Caco-2 (cell line): ENCODE measurements at places on chromosomes 13 and 19. TPM values are rescaled to one million over a fixed set of nuclear protein-coding genes. Genes with fewer than 3 reads are reported as not detected.

The KIR2DL1 gene
- total RNA-seq: not detected in 2 replicates

DNA sequence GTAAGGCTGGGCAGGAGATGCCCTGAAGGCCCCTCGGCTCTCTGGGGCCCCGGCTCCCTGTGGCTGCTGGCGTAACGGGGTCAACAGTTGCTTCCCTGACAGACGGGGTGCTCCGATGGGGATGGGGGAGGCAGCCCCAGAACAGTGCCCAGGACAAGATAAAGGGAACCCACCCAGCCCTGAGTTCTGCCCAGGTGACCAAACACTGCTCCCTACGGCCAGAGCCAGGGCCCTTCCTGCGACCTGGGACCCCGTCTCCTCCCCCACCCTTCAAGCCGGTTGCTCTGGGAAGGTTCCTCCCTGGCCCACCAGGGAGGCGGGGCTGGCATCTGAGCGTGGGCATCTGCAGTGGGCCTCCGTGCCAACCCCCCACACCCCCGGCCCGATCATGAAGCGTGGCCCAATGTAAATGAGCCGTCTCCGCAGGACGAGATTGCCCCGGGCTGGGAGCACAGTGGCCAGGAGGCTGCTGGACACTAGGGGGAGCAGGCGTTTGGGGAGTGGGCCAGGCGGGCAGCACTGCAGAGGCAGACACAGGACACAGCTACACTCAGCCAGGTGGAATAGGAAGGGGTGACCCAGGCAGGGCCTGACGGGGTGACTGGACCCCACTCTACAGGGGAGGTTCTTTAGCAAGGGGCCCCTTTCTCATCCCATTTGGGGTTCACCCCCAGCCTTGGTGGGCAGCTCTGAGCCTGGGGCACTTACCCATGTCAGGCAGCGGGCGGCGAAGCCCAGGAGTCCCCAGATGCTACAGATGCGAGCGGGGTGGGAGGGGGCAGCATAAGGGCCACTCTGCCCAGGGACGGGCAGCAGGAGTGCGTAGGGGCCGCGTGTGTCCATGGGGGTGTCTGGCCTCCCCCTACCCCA lies 1.2 kb upstream of the NKPD1 start:
- DNase-seq: peak; percentile 81

The TICAM1 gene
- 6.0 and 7.5 TPM in 2 replicates for total RNA-seq

DNA sequence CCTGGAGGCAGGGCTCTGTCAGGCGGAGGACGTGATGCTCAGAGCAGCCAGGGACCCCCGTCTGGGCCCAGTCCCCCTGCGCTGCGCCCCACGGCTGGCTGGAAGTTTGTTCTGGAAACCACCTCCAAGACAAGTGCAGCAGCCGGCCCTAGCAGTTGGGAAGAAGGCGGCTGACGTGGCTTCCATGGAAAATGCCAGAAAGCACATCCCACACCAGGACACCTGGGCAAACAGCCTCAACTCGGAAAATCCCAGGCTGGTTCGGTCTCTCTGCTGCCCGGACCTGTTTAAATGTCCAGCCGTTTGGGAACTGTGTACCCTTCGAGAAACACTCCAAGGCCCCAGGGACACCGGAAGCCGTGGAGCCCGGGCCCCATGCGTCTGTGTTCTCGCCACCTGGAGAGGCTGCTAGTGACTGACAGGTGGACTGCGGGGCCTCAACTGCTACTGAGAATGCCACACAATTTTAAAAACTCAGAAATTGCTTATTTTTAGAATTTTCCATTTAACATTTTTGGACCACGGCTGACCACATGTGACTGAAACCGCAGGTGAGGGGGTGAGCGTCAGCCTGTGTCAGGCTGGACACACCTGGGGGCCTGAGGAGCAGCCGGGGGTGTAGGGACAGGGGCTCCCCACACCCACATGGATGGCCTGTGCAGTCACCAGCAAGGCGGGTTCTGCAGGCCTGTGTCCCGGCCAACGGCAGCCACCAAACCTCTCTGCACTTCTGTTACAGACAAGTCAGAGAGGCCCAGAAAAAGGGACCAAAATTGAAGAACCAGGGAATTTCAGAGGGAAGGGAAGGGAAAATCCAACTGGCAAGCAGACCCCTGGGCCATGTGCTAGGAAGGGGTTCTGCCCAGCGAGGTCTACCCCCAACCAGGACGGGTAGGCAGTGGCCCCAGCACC lies 31.7 kb downstream of the RASA3 start:
- peak; percentile 23 for DNase-seq

DNA sequence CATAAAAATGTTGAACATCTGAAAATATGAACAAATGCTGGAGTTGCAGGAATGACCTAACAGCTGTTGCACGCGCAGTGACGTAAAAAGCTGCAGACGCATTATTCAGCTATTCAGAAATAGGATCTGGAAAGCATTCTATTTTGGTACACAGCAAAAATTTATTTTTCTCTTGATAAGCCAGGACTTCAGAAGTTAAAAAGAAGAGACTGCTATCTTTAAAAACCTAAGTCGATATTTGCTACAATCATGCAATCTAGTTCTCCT lies 36.9 kb upstream of the STARD13 start:
- DNase-seq: no peak

GRCh38 chr19:19643158-19644053 lies at the start of gene GMIP:
TSS of gene GMIP (minus strand) at chr19:19643657. CDS start at chr19:19643529, 128 bp downstream.
- peak; percentile 82 for DNase-seq

The TSSK6 gene
- 3.1 and 3.8 TPM in 2 replicates for total RNA-seq

DNA sequence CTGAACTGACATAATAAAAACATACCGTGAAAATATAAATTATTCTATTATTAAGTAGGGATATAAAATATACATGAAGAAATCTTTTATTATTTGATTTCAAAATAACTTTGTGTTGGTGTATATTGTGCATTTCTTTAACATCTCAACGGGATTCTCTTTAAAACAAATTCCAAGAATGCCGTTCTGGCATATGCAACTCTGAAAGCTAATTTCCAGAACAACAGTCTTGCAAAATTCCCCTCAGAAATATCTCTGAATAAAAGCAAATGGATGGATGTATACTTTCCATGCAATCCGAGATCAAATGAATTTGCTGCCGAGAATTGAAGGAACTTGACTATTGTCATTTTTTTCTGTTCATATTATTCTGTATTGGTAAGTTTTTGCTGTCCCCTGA lies 1579.8 kb downstream of the PCDH9 start:
- no peak for DNase-seq

- DNase-seq: peak; percentile 63
Observed at GRCh38 chr19:6720369-6721137, at the start of gene C3. TSS of gene C3 (minus strand) at chr19:6720650. CDS start at chr19:6720589, 61 bp downstream.

DNA sequence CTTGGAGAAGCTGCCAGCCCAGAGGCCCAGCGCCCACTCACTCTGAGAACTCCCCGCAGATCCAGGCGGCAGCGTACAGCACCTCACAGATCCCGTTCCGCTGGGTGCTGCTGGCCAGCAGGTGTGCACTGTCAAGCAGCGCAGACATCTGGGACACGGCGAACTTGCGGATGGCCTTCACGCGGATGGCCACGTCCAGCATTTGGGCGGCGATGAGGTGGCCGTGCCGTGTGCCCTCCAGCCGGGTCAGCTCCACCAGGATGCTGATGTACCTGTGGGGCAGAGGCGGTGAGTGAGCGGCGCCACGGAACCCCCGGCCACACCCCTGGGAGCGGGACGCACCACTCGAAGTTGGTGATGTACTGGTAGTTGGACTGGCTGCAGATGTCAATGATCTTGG lies 24.1 kb downstream of the IZUMO4 start:
- no peak for DNase-seq

GRCh38 chr19:48385461-48386087 lies 5.8 kb downstream of the KDELR1 start:
- DNase-seq: no peak

The SOX1 gene
- total RNA-seq: 1.7 TPM in 2 replicates

GRCh38 chr13:79336966-79337365 lies 69.1 kb downstream of the RBM26 start:
- DNase-seq: no peak

DNA sequence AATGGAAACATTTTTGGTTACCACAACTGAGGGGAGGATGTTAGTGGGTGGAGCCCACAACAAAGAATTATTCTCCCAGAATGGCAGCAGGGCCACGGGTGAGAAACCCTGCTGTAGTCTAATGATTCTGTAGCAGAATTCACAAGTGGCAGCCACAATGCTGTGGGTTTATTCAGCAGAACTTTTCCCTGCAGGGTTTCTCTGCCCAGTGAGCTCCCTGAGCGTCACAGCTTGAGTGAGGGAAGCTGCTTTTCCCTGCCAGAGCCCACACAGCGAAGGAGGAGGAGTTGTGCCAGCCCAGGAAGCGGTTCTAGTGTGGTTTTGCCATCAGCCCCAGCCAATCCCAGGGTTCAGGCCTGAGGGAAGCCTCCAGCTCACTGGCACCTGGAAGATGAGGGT lies 4.4 kb downstream of the ATP12A start:
- DNase-seq: no peak

GRCh38 chr13:112643759-112644459 lies 45.9 kb upstream of the ATP11A start:
- no peak for DNase-seq

- DNase-seq: no peak
Observed at GRCh38 chr13:96785986-96786385, 208.3 kb downstream of the OXGR1 start.

DNA sequence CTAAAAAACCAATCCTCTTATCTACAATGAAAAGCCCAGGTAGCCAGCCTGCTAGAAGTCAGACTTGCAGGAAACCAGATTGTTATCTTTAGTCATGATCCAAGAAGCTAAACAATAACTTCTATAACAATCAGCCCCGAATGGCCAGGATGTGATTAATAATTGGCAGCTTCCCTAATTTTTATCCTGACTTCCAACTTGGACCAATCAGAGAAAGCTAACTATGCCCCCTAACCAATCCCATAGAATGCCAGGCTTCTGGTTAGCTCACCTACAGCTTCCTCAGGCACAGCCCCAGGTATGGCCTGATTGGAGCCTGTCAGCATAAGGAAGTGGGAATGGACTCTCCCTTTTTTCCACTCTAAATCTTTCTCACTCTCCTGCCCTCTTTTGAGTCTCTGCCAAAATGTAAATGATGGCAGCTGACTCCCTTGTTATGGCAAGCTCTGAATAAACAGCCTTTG lies 394.9 kb downstream of the DLEU7 start:
- no peak for DNase-seq

- DNase-seq: no peak
Observed at GRCh38 chr13:98960606-98961502, 17.0 kb downstream of the DOCK9 start.

GRCh38 chr13:72698164-72698563 lies 29.3 kb downstream of the MZT1 start:
- no peak for DNase-seq

The LRG1 gene
- total RNA-seq: 0.32 and 0.61 TPM in 2 replicates

GRCh38 chr13:30816736-30817135 lies 81.4 kb downstream of the ALOX5AP start:
- no peak for DNase-seq

DNA sequence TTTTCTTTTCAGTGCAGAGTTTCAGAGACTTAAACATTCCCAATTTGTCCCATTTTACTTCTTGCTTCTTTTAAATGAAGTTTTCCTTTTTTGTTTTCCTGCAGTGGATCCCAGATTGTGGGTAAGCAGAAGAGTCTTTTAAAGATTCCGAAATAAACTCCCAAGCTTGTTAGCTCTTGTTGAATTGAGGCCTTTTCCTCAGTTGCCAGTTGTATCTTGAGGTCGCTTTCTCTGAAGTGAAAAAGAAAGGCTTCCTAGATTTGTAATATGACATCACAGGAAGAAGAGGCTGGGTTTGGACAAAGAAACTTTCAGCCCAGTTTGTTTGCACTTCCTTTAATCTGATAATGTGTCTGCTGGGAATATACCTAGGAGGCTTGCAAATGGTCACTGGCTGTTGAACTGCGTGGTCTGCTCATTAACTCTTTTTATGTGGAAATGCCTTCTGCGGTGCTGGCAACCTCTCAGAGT lies at the start of gene LPAR6:
LPAR6 (minus strand) TSS at position 233 of the 471 bp plus-strand sequence. CDS start 690 bp downstream, outside the sequence.
- DNase-seq: peak; percentile 3

The SCN1B gene
- total RNA-seq: 1.7 and 1.9 TPM in 2 replicates

GRCh38 chr19:8042900-8043299 lies 9.7 kb upstream of the CCL25 start:
- no peak for DNase-seq

The NLRP12 gene
- not detected in 2 replicates for total RNA-seq

GRCh38 chr19:46131485-46132143 lies 7.1 kb upstream of the IGFL3 start:
- no peak for DNase-seq

DNA sequence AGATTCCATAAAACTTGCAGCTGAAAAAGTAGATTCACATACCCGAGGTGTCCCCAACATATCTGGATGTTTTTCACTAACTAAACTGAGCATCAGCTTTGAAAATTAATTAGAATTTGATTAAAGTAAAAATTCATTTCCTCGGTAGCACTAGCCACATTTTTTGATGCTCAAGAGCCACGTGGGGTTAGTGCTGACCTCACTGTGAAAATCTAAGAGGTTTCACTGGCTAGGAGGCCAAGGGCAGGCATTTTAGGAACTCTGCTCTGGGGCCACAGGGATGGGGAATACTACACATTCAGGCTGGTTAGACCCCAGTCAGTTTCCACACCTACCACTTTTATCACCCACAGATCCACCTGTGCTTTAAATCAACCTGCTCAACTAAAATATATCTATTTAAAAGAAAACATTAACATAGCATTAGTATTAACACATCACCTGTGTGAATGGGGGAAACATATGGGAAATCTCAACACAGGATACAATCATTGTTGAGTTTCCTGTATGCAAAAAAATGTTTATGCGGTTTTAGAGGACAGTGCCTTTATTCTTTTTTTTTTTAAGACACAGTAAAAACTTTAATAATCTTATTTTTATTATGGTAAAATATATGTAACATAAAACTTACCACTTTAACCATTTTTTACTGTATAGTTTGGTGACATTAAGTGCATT lies 45.5 kb downstream of the BRD4 start:
- DNase-seq: no peak

DNA sequence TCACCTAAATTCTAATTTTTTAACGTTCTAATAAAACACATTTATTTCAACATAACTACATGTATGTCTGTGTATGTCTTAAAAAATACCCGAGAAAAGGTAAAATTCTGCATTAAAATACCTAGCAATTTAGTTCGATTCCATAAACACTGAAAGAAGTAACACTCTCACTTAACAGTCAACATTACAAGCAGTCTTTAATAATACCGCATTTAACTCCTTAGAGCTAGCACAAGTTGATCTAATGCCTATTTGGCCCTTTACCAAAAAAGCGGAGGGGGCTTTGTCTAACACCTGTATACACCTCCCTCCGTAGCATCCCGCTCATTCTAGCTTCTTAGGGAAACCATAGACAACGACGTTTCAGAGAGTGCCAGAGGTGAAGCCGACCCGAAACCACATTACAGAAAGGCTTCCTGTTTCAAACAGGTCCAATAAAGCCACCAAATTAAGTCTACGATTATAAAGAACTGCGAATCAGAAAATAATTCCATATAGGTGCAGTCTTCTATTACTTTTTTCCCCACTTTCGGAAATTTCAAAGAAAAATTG lies 1.2 kb downstream of the SPART start:
- DNase-seq: no peak

GRCh38 chr13:32530841-32531253 lies 7.7 kb downstream of the N4BP2L2 start:
- DNase-seq: no peak

DNA sequence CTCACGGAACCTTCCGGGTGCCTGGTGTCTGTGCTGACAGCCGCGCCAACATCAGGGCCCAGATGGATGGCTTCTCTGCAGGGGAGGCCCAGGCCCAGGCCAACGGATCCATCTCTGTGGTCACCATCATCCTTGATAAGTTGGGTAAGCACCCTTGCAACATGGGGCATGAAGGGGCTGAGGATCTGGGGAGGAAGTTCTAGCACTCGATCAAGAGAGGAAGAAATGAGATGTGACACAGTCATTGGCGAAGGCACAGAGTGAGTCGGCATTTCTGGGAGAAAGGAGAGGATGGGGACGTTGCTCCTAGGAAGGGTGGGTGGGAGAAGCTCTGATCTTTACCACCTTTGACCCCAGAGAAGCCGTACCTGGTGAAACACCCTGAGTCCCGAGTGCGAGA lies 4.4 kb downstream of the CILP2 start:
- no peak for DNase-seq

The NDUFS7 gene
- total RNA-seq: 111 and 114 TPM in 2 replicates
